ENCODE measurements at places on chromosomes 1 and 21. TPM values are rescaled to one million over a fixed set of nuclear protein-coding genes. Genes with fewer than 3 reads are reported as not detected.

Gene HES2
- 5.0 TPM for total RNA-seq

Gene TMEM125
- total RNA-seq: 228 TPM

Gene CDA
- total RNA-seq: 3.4 TPM

Gene GRIK3
- total RNA-seq: 0.12 TPM

Gene GBP7
- 0.09 TPM for total RNA-seq

Gene FYB2
- total RNA-seq: 5.1 TPM

Gene CLEC20A
- not detected for total RNA-seq

Gene TMEM82
- total RNA-seq: not detected

Gene TRIM46
- total RNA-seq: 0.71 TPM

Gene GSTM5
- total RNA-seq: 23.7 TPM

Gene PCBP3
- total RNA-seq: 3.2 TPM

Gene SDE2
- total RNA-seq: 35.5 TPM

Gene CELSR2
- total RNA-seq: 7.6 TPM

Gene PLA2G2D
- 0.57 TPM for total RNA-seq

Gene CD53
- 118 TPM for total RNA-seq

Gene RNF186
- not detected for total RNA-seq

Gene ZNF648
- total RNA-seq: 0.20 TPM

GRCh38 chr21:9008636-9009035 is 1512.7 kb upstream of the TPTE start:
- H3K4me1 ChIP-seq: no peaks in the 10 kb centered on the region
- no peak for DNase-seq
- no peak overlapping the region for H3K4me3 ChIP-seq

- no peaks in the 10 kb centered on the region for H3K36me3 ChIP-seq
- H3K4me1 ChIP-seq: peaks cover 9% of the 10 kb centered on the region
- H3K27me3 ChIP-seq: no peaks in the 10 kb centered on the region
- H3K4me3 ChIP-seq: no peak overlapping the region
- H3K27ac ChIP-seq: no peak overlapping the region
Observed at GRCh38 chr1:189751311-189751710, 726.4 kb downstream of the BRINP3 start.

- H3K4me1 ChIP-seq: no peaks in the 10 kb centered on the region
- no peak overlapping the region for H3K27ac ChIP-seq
- no peak overlapping the region for H3K4me3 ChIP-seq
- DNase-seq: no peak
- no peaks in the 10 kb centered on the region for H3K36me3 ChIP-seq
- no peaks in the 10 kb centered on the region for H3K27me3 ChIP-seq
Observed at GRCh38 chr1:72724951-72725861, 442.9 kb upstream of the NEGR1 start.

GRCh38 chr1:172148213-172148612 is 272.3 kb upstream of the C1orf105 start:
- no peaks in the 10 kb centered on the region for H3K36me3 ChIP-seq
- H3K4me1 ChIP-seq: peaks cover 18% of the 10 kb centered on the region
- DNase-seq: no peak

DNA sequence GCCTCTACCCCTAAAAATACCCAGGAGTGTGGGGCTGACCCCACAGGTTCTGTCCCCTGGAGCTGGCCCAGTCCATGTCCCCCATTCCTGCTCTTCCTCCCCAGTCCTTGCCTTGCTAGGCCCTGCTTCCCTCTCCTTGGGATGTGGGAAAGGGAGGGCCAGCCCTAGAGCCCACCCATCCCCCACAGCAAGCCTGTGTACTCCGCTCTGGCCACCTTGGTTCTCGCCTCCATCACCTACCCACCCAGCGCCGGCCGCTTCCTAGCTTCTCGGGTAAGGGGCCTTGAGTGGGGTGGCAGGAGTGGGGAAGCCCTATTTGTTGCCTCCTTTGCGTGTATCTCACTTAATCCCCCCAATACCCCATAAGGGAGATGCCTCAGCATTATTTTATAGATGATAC is 6.7 kb downstream of the CLCNKB start:
- no peak overlapping the region for H3K4me3 ChIP-seq
- no peaks in the 10 kb centered on the region for H3K4me1 ChIP-seq
- H3K27me3 ChIP-seq: no peaks in the 10 kb centered on the region
- no peak for DNase-seq
- no peaks in the 10 kb centered on the region for H3K36me3 ChIP-seq
- H3K27ac ChIP-seq: no peak overlapping the region

- H3K4me3 ChIP-seq: no peak overlapping the region
- DNase-seq: no peak
- no peaks in the 10 kb centered on the region for H3K27me3 ChIP-seq
- H3K36me3 ChIP-seq: no peaks in the 10 kb centered on the region
Observed at GRCh38 chr1:246609632-246610031, 43.4 kb downstream of the CNST start.

DNA sequence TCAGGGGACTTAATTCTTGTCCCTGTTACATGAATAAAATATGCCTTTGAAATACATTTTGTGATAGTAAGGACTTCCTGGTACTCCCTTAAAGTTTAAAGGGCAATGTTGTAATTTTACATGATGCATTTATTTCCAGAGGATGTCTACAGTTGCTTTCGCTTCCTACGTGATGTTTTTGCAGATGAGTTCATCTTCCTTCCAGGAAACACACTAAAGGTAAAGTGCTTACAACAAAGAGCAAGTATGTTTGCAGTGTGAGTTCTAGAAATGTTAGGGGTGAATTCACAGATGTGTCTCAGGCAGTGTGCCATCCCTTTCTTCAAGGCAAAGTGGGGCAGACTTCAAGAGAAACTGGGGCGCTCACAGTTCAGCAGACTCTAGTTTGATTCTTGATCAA is 31.2 kb downstream of the GNPAT start:
- no peak for DNase-seq
- no peaks in the 10 kb centered on the region for H3K27me3 ChIP-seq
- no peak overlapping the region for H3K4me3 ChIP-seq
- no peaks in the 10 kb centered on the region for H3K4me1 ChIP-seq
- peaks cover 54% of the 10 kb centered on the region for H3K36me3 ChIP-seq

DNA sequence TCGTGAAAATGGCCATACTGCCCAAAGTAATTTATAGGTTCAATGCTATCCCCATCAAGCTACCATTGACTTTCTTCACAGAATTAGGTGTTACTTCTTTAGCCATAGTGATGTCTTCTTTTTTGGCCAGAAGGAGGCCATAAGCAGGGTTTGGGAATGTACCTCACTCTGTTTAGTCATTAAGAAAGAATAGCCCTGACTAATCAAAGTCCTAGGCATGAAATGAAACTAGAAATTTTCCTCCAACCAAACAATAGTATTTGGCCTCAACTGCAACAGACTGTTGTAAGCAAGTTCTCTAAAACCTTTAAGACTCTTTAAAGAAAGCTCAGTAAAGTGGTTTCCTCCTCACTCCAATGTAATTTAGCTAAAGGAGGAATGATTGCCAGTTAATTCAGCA is 163.9 kb downstream of the AKT3 start:
- no peaks in the 10 kb centered on the region for H3K4me1 ChIP-seq
- H3K27ac ChIP-seq: no peak overlapping the region
- no peaks in the 10 kb centered on the region for H3K27me3 ChIP-seq
- H3K4me3 ChIP-seq: no peak overlapping the region
- no peak for DNase-seq
- H3K36me3 ChIP-seq: peaks cover 2% of the 10 kb centered on the region

DNA sequence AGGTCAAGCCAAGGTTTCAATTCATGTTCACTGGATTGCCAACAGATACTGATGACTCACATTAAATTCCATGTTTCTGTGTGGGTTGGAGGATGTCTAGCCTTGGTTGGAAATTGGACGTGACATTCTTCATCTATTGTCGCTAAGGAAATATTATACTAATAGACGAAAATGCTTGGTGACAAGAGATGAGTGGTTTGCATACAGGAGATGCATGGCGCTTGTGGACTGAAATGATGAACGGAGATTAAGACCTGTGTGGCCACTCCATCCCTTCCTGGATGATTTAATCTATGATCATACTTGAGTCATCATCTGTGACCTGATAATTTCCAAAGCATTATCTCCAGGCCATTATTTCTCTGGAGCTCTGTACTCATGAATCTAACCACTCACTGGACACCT is 97.0 kb upstream of the CD34 start:
- H3K27me3 ChIP-seq: no peaks in the 10 kb centered on the region
- H3K4me3 ChIP-seq: no peak overlapping the region
- no peaks in the 10 kb centered on the region for H3K36me3 ChIP-seq
- no peak for DNase-seq
- no peak overlapping the region for H3K27ac ChIP-seq
- H3K4me1 ChIP-seq: no peaks in the 10 kb centered on the region

DNA sequence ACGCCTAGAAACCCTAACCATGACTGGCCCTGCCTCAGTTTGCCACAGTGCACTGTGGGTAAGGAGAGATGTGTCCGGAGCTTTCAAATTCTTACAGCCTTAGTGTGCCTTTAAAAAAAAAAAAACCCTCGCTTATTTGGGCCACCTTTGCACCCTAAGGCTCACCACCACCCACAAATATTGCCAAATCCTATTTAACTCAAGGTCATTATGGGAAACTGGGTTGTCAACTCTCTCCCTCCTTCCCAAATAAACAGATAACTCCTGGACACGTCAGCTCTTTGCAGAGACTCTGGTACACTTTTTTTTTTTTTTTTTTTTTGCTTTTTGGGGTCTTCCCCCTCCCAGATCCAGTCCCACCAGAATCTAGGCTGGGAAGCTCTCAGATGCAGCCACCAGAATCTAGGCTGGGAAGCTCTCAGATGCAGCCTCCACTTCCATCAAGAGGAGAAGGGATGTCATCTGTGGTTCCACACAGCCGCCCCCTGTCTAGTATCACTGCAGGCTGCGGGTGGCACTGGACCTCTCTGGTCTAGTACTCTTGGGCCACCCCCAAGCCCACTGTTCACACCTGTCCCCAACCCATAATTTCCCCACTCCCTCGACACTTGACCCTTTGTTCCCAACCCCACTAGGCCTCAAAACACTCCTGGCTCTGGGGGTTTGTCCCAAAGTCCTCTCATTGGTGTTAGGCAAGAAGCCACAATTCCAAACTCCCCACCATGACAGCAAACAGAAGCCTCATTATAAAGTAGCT is 3.4 kb downstream of the DHRS3 start:
- peak overlapping the region; percentile 98 for H3K27ac ChIP-seq
- H3K27me3 ChIP-seq: no peaks in the 10 kb centered on the region
- no peak overlapping the region for H3K4me3 ChIP-seq
- H3K4me1 ChIP-seq: peaks cover 10% of the 10 kb centered on the region

DNA sequence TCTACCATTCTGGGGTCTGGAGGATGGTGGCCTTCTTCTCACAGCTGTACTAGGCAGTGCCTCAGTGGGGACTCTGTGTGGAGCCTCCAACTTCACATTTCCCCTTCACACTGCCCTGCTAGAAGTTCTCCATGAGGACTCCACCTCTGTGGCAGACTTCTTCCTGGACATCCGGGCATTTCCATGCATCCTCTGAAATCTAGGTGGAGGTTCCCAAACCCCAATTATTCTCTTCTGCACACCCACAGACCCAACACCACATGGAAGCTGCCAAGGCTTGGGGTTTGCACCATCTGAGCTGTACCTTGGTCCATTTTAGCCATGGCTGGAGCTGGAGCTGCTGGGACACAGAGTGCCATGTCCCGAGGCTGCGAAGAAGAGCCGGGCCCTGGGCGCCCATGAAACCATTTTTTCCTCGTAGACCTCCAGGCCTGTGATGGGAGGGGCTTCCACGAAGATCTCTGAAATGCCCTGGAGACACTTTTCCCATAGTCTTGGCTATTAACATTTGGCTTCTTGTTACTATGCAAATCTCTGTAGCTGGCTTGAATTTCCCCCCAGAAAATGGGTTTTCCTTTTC is 170.5 kb downstream of the FOXD2 start:
- no peaks in the 10 kb centered on the region for H3K4me1 ChIP-seq
- H3K4me3 ChIP-seq: no peak overlapping the region

DNA sequence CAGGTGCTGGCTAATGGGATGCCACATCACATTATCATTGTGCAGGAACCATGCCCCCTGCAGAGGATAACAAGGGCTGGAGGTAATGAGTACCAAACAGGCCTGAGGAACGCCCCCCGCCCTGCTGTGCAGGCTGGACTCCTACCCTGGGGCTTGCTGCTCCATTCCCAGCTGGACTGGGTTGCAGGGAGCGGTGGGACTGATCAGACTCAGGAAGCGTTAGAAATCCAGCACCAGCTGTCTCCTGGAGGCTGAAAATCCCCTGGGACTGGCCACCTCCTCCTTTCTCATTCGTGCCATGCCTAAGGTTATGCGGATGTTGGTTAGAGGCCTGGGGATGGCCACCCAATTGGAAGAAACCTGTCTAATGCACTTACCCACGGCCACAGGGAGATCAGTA is 36.9 kb upstream of the POU3F1 start:
- no peak overlapping the region for H3K27ac ChIP-seq
- no peaks in the 10 kb centered on the region for H3K27me3 ChIP-seq
- no peaks in the 10 kb centered on the region for H3K36me3 ChIP-seq
- no peak overlapping the region for H3K4me3 ChIP-seq

GRCh38 chr21:46633566-46633965 is 1.9 kb upstream of the PRMT2 start:
- H3K27ac ChIP-seq: no peak overlapping the region
- H3K4me3 ChIP-seq: no peak overlapping the region
- H3K27me3 ChIP-seq: no peaks in the 10 kb centered on the region
- H3K36me3 ChIP-seq: peaks cover 9% of the 10 kb centered on the region
- DNase-seq: no peak

- no peaks in the 10 kb centered on the region for H3K4me1 ChIP-seq
- H3K4me3 ChIP-seq: no peak overlapping the region
- DNase-seq: no peak
Observed at GRCh38 chr1:206932177-206932576, 10.4 kb upstream of the FCMR start.

DNA sequence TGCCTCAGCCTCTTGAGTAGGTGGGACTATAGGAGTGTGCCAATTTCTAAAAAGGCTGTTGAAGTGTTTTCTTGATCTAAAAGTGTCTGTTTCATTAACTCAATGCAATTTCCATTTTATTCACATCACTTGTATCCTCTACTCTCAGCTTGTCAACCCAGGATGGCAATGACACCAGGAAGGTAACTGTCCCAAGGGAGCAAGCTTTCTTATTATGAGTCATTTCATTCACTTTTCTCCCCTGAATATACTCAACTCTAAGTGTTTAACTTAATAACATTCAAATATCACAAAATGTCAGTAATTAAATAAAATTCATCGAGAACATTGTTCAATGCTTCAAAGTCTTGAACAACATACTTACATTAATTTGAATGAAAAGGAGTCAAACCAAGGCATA is 22.9 kb upstream of the GFI1 start:
- H3K27me3 ChIP-seq: no peaks in the 10 kb centered on the region
- H3K27ac ChIP-seq: no peak overlapping the region
- no peak for DNase-seq
- no peak overlapping the region for H3K4me3 ChIP-seq
- no peaks in the 10 kb centered on the region for H3K36me3 ChIP-seq
- H3K4me1 ChIP-seq: no peaks in the 10 kb centered on the region

GRCh38 chr1:173318788-173319187 is 111.7 kb upstream of the TNFSF4 start:
- no peaks in the 10 kb centered on the region for H3K36me3 ChIP-seq
- no peak overlapping the region for H3K27ac ChIP-seq

GRCh38 chr1:47405697-47406096 is 10.4 kb upstream of the FOXE3 start:
- H3K27ac ChIP-seq: no peak overlapping the region
- no peaks in the 10 kb centered on the region for H3K36me3 ChIP-seq
- H3K4me3 ChIP-seq: no peak overlapping the region
- peak; percentile 83 for DNase-seq
